ENCODE measurements at places on chromosomes 7 and 10.

- peak; percentile 21 for DNase-seq
Observed at GRCh38 chr7:4725014-4725849, 43.1 kb downstream of the FOXK1 start.

GRCh38 chr10:88833723-88834122 is 17.9 kb downstream of the ANKRD22 start:
- no peak for DNase-seq

GRCh38 chr7:152594801-152595200 is 81.1 kb downstream of the XRCC2 start:
- no peak for DNase-seq

- no peak for DNase-seq
Observed at GRCh38 chr7:114656466-114656865, 241.9 kb downstream of the FOXP2 start.

- no peak for DNase-seq
Observed at GRCh38 chr7:105279688-105280007, 109.1 kb downstream of the SRPK2 start.
